Fibroblast of the aortic adventitia (primary cell): ENCODE measurements at places on chromosomes 11 and 22. TPM values are rescaled to one million over a fixed set of nuclear protein-coding genes. Genes with fewer than 3 reads are reported as not detected.

The SLC22A25 gene
- total RNA-seq, result not detected in 2 replicates

- DNase-seq, result peak; percentile 25
Observed at GRCh38 chr11:119782739-119783072, 53.7 kb upstream of the NECTIN1 start.

The MCHR1 gene
- total RNA-seq, result under 0.01 TPM in 1 of 2 replicates, not detected in the other

- DNase-seq, result no peak
Observed at GRCh38 chr11:14414470-14415461, 55.8 kb upstream of the RRAS2 start.

GRCh38 chr11:68335683-68336082 is 23.3 kb downstream of the LRP5 start:
- DNase-seq, result no peak

- DNase-seq, result peak; percentile 84
Observed at GRCh38 chr22:27581688-27582087, 219.9 kb downstream of the MN1 start.

The SCGB1A1 gene
- not detected in 2 replicates for total RNA-seq

DNA sequence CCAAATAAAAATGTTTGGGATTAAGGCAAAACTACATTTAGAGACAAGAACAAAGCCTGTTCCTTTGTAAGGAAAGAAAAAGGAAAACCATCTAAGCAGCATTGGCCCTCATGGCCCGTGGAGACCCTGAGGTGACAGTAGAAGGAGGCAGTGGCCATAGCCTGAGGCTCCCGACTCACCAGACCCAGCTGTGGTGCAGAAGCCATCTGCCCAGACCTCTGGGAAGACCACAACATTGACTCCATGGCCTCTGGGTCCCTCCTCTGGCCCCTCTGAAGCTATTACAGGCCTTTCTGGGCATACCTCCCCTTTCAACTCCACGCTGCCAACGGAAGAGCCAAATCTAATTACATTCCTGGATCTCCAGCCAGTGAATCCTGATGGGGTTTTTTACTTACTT is 6.4 kb downstream of the PRAME start:
- no peak for DNase-seq

DNA sequence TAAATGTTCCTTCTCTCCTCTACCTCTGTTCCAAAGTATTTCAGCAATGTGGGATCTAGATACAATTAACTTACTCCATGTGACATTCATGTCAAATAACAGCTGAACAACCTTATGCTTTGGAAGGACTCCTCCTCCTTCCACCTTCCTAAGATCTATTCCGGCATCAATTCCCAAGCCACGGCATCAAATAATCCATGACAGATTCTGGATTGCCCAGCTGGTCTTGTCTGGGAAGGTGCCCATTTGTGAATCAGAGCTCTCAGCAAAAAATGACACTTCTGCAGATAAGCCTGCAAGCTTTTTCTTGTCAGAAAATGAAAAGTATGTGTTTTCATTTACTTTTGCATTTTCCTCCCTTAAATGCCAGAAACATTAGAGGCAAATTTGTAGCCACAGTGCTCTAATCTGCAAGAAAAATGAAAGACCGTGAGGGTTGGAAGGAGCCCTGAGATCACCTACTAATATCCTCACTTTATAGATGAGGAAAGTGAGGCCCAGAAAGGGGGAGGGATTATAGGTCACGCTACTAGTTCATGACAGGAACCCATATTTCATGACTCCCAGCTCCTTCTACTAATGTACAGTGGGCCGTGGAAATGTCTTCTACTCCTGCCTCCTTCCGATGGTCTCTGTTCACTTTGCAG is 124.0 kb downstream of the ME3 start:
- peak; percentile 94 for DNase-seq

DNA sequence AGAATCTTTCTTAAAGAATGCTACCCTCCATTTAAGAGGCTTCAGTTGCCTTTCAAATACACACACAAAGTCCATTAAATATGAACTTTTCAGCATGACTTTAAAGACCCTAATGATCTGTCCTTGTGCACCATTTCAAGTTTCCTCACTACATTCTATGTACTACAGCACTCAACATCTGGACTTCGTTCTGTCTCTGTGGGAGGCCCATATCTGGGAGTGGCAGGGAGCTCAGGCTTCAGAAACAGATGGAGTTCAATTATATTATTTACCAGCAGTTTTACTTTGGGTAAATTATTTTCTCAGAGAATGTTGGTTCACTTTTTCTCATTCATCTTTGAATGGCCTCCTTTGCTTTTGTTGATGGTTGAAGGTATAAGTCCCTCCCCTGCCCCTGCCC is 67.4 kb downstream of the ANO3 start:
- DNase-seq, result no peak

The APLNR gene
- not detected in 2 replicates for total RNA-seq

DNA sequence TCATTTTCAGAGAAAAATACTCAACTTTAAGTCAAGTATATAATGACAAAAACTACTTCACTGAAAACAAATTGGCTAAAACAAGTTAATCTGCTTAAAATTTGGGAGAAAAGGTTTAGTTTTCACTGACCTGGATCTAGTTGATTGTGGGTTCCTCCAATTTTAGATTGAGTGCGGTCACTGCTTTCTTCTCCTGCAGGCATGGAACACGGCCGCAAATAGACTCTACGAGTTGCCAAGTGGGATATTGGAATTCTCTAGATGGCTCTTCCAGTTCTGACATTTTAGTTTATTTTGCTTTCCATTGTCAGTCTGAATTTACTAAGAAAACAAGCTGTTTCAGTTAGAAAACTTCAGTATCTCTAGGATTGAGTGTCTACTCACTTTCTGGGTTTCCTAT is 12.3 kb downstream of the OR4C5 start:
- no peak for DNase-seq

The RFPL1 gene
- not detected in 2 replicates for total RNA-seq

DNA sequence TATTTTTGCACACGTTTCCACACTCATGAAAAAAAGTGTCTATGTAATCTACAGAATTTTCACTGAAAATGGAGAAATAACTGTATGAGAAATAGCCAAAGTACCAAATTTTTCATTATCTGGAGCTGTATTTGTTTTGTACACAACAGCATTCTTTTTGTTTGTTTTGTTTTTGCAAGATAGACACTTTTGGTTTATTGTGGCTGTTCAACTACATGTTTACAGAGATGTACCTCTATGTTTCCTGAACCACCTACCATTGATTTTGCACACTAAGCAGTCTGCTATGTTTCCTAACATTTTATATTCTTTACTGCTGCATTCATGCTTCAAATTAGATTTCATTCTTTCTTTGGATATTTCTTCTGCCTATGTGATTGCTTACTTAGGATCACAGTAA is 116.3 kb downstream of the ELP4 start:
- DNase-seq, result no peak

The PLEKHB1 gene
- 1.1 and 1.9 TPM in 2 replicates for total RNA-seq

GRCh38 chr11:112087212-112087611 is 539 bp downstream of the SDHD start:
- no peak for DNase-seq

The WBP2NL gene
- 0.18 and 1.6 TPM in 2 replicates for total RNA-seq

The PANX3 gene
- total RNA-seq, result not detected in 2 replicates

The CARD10 gene
- total RNA-seq, result 5.8 and 13.1 TPM in 2 replicates

The PRDM11 gene
- 3.4 and 5.3 TPM in 2 replicates for total RNA-seq

The OR6T1 gene
- total RNA-seq, result not detected in 2 replicates

DNA sequence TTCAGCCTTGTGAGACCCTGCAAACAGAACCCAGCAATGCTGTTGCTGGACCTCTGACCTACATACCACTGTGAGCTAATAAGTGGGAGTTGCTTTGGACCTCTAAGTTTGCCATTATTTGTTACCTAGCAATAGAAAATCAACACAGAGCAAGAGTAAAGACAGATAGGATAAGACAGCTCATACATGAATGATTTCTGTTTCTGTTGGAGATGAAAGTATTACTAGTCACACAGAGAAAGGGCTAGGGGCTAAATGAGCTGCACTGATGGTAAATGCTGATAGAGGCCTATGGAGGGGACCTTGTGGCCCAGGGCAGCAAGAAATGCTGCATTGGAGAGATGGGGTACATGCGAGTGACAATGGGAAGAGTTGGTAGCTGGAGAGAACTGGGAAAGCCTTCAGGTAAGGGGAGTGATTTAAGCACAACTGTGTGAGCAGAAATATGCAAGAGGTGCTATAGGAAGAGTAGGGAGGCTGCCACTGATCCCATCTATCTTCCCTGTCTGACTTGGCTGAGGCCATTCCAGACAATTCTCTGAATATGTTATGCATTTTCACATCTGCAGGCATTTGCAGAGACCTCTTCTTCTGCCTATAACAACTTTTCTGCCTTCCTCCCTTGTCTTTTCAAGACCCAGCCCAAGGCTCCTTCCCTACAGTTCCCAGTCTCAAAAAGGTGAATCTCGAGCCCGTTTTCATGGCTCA is 46.1 kb upstream of the SYN3 start:
- DNase-seq, result no peak

DNA sequence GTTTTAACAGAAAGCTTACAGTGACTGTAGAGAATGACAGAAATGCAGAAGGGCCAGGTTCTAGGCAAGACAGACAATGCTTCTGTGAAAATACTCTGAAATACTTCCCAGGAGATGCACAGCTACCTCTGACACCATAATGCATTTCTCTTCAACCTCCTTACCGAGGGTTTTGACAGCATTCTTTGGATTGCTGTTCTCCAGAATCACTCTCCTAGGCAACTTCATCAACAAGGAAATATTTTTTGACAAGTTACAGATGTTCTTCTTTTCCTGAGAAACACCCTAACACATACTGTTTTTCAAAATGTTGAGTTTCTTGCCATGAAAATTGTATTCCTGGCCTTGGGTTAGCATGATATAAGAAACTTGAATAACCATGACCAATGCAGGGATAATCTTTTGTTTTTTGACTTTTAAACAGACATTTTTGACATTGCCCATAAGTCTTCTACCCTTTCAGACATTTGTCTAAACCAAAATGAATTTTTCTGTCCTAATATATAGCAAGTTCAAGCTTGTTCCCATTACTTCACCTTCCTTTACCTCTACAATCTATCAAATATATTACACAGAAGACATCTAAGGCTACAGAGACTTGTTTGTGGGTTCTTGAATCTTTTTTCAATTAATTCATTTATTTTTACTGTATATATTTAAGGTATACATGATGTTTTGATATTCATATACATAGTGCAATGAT is 108.1 kb downstream of the CCDC34 start:
- DNase-seq, result peak; percentile 80

The MMP27 gene
- total RNA-seq, result 0.18 TPM in 1 of 2 replicates, not detected in the other

DNA sequence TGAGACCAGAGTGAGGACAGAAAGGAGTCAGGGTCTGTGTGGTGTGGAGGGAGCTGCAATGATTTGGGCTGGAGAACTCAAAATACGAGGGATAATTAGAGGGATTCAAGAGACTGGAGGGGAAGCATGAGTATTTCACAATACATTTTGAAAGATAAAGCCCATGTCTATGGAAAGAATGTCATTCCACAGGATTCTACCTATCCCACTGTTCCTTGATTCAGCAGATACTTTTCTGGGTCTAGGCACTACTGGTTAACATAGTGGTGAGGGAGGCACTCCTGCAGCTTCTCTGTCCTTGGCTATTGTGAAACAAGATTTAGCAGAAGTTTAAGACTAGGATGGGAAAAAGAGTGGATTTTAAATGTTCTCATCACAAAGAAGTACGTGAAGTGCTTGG is 72.9 kb upstream of the RASSF10 start:
- no peak for DNase-seq

DNA sequence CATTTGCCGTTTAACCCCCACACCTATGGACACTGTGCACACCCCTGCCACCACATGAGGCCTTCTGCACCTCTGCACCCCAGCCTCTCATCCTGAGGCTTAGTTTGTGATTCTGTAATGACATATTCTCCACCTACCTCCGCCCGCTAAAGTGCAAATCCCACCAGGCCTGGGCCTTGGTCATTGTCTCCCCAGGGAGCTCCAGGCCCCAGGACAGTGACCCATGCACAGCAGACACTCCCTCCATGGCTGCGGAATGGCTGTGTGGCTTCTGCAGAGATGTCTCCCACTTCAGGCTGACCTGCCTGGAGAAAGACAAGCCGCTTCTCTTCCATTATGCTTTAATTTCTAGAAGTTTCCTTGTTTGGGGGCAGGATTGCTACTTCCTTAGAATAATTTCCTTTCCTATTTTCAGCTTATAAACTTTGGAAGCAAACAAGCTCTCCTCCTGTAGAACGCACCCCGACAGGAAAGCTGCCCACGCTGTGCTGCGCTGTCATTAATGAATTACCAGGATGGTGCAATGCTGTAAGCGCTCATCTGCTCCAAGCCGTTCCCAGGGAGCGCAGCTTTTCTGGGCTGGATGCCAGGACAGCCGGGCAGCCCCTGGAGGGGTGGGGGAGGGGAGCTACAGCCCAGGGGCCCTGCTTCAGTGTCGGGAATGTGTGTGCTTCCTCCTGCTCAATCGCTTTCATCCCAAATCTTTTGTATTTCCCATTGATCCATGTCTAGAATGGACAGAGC is 618.0 kb downstream of the BRD1 start:
- DNase-seq, result no peak
